ENCODE measurements at places on chromosomes 11 and 22.
A peak's percentile ranks its signal among the peaks of the same experiment; 100 is the strongest.

DNA sequence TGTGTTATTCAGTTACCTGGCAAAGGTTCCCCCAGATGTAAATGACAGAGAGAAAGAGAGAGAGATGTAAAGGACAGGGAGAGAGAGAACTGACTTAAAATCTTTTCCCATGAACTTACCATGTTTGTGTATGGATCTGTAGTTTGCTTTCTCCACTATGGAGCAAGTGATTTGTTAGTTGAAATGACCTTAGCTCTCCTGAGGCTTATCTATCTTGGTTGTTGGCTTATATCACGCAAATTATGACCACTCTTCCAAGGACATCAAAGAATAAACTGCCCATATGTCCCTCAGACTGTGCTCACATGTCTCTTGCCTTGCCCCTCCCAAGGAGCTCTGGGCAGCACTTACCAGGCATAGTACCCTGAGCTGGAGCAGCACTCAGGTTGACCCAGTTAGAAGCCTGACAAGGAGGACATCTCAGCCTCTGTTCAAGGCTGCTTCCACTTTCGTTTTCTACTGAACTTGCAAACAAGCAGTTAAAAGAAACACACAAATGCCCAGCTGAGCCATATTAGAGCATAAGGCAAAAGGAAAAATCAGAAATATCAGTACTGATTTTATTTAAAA lies 95.3 kb upstream of the RCN1 start:
- DNase-seq = peak; percentile 13

GRCh38 chr22:30198152-30198825 lies 48.3 kb downstream of the LIF start:
- no peak for DNase-seq

DNA sequence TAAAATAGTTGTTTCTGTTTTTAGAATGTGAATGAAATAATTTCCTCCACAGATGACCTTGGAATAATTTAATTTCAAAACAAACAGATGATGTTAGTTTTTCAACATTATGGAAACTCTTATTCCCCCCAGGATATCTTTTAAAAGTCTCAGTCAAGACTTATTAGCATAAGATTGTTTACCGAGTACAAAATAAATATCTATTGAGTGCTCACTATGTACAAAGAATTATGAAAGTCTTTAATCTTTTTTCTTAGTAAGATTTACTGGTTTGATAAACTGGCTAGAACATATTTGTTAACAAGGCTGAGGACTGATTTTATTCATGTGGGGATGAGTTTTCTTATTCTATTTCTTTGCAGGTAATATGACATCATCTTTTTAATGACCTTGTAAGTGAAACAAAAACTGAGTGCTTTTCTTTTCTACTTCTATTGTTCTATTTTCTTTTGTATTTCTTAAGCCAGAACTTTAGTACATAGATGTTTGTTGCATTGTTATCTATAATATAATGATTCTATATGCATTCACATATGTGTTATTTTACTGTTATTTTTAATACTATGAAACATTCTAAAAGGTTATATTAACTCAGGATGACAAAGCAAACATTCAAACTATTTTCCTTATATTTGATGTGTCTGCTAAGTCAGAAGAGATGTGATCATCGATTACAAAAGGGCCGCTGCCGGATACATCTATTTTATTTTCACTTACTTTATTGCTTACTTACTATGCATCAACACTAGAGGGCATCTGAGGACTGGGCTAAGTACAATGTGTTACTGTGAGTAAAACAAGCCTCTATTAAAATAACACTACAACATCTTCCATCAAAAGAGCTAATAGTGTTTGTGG lies 111.0 kb upstream of the ARHGAP42 start:
- DNase-seq = peak; percentile 1

DNA sequence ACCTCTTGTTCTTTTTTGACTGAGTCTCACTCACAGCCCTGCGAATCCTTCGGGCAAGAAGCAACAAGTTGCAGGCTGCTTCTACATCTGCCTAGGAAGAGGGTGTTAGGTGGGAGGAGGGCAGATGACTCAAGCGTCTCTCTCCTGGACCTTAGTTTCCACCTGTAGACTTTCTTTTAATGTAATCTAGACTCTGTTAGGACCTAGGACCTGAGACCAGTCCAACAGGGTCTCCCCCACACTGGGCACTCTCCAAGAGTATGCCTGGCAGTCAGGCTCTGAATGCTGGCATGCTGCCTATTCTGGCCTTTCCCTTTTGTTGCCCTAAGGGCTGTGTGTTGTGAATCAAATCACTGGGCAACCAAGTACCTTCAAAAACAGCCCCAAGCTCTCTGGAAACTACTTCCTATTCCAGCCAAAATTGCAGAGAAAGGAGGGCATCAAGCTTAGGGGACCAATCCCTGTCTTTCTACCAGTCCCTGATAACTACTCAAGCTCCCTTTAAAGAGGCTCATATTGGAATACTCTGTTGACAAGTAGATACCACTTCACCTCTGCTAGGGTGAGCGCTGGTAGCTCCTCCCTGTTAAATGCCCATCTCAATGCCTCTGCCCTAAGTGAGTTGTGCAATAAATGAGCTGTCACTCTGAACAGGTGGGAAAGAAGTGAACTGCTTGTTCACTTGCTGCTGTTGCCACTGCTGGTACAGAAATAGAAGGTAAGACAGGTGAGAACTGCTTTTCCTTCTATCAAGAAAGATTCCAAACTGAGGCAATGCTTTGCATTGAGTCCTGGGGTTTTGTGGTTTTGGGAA lies at the start of gene BBOX1:
TSS of gene BBOX1 (plus strand) at position 514 of the 814 bp plus-strand sequence. CDS start 14,616 bp downstream, outside the sequence.
- no peak for DNase-seq

GRCh38 chr11:15923183-15923582 lies 433.2 kb downstream of the SOX6 start:
- DNase-seq = no peak

- DNase-seq = no peak
Measured at GRCh38 chr11:76782531-76783293, 444 bp upstream of the TSKU start.

Measured in CD4-positive, alpha-beta T cell treated with Interleukin-15 for 4 hours (primary cell).